ENCODE measurements at places on chromosomes 5 and 9.
A peak's percentile ranks its signal among the peaks of the same experiment; 100 is the strongest.

DNA sequence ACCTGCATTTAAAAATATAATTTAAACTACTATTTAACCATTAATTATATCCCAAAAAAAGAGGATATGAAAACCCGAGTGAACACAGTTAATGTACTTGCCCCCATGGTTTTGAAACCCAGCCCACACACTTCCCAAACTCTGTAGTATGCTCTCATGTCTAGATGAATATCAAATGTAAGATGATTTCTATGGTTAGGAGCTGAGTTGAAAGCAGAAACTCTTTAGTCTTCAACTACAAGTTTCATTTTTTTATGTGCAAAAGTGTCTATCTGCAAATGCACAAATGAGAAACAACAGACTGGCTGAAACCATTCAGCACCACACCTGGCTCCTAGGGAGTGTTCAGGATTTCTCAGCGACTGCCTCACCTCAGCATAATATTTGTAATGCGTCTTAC is 183.3 kb downstream of the SEMA5A start:
- no peak for DNase-seq

DNA sequence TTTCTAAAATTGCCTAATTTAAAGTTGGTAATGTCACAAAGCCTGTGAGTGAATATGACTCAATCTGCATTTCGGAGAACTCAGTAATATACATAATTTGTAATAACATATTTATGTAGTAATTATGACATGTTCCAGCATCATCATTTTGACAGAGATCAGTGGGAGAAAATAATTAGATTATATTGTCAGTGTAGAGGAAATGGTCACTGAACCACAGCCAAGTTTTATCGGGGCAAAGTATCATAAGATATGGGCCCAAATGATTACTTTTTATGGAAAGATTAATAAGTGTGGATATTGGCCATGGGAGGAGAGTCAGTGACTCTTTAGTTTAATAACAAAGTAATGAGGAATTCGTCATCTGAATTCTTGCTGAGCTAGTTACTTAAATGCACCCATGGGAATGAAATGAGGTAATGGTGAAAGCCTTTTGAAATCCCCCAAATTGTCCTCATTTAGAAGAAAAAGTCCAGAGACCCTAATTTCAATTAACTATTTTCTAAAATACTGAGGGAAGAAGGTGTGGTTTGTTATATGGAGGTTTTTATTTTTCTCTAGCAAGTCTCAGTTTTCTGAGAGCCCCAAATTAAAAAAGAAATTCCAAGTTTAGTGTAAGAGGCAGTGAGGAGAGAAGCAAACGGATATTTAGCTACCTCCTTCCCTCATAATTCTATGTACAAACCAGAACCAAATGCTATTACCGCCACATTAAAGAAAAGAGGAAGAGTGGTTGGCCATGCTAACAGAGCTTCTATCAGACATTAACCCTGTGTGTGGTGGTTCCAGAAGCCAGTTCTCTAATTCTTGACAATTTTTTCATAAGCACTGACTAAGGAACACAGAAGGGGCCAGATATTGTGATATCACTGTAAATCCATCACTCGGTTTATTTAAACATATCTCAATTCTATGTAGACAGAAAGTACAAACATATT is 37.7 kb upstream of the MRPS30 start:
- DNase-seq = no peak

GRCh38 chr9:3431890-3432289 is 93.9 kb downstream of the RFX3 start:
- DNase-seq = no peak

DNA sequence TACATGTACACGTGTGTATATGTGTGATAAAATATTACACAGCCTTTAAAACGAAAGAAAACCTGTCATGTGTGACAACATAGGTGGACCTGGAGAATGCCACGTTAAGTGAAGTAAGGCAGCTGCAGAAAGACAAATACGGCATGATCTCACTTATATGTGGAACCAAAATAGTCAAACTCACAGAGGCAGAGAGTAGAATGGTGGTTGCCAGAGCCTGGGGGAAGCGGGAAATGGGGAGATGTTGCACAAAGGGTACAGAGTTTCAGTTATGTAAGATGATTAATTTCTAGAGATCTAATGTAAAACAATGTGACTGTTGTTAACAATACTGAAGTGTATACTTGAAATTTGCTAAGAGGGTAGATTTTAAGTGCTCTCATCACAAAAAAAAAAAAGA is 34.8 kb downstream of the ADAMTS12 start:
- no peak for DNase-seq

DNA sequence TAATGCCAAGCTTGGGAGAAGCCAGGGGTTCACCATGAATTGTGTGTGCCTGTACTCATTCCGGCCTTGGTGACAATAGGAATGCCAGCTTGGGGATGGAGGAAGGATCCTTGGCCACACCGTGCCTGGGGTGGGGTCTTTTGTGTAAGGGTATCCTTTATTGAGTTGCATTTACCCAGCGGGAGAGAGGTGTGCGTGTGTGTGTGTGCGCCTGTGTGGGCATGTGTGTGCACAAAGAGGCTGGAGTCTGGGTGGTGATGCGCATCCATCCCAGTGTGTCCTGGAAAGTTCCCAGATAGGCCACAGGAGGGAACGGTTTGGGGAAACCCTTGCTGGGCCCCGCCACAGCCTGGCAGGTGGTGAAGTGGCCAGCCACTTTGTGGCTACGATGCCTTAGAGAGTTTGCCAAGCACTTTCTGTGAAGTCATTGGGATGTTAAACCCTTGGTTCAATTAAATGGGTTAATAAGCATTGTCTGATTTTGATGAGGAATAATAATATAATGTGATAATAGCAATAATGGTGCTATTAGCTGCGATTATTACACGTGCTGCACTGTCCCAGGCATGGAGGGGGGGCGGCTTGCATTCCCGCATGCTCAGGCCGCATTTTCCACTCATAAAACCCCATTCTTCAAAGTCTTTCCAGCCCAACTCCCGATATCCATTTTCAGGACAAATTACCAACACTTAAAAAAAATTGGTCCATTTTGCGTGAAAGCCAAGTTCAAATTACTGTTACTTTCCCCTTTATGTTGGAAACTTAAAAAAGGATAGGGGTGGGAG is 13.7 kb downstream of the PITX1 start:
- DNase-seq = no peak

GRCh38 chr5:151719228-151720000 is 32.7 kb upstream of the SPARC start:
- no peak for DNase-seq

DNA sequence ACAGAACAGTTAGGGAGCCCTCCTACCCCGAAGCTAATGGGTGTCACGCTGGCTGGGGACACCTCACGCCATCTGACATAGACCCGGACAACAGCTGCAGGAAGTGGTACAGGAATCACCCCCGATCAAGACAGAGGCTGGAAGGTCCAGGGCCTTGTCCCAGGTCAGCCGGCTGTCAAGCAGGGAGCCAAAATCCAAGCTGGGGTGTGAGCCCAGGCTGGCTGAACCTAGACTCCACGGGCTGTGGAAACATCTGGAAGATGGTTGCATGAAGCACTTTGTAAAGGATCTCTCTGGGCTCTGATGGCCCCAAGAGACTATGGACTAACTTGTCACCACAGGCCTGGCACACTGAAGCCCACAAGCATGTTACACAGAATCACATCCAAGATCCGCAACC is 68.9 kb upstream of the STXBP1 start:
- no peak for DNase-seq

DNA sequence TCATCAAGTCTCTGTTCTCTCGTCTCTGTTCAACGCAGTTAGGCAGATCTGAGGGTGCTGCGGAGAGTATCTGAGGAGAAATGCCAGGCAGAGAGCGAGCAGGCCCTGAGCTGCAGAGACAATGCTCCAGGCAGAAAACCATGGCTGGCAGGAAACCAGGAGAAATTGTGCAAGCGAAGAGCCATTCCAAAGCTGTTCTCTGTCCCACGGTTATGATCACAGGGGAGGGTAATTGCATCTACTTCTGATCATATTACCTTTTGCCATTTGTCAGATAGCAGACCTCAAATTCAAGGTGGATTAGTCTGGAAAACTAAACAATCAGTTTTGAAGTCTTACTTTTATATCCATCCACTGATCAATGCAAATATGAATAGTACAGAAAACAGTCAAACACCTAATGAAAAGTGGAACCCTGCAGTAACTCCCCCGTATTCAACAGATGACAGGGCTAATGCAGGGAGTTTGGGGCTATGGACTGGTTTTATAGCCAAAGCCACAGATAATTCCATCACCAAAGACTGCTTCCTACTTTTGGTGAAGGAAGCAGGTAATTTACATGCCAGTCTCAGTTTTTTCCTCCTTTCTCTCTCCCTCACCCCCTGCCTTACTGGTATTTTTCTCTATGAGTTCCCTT is 228.0 kb downstream of the DCP2 start:
- DNase-seq = no peak

GRCh38 chr9:70951749-70952727 is 169.4 kb downstream of the TRPM3 start:
- DNase-seq = no peak

DNA sequence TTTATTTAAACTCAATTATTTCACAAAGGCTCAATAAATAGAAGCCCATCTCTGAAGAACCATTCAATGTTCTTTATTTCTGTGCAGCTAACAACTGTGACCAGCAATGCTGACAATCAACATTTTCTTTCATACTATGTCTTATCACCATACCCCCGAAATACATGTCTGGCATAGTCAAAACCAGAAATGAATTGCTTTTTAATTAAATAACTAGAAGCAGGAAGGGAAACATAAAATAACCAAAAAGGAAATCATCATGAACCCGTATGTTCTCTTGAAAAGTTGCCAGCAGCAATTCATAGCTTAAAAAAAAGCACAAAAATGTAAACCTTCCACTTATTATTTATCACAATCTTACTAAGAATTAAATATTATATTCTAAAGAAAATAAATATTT is 212.4 kb downstream of the TMEM232 start:
- no peak for DNase-seq

- DNase-seq = peak; percentile 64
These were observed 587.7 kb upstream of the GRAMD2B start for GRCh38 chr5:125835293-125836172.

- DNase-seq = no peak
These were observed 10.9 kb downstream of the SLC36A1 start for GRCh38 chr5:151458314-151458713.

DNA sequence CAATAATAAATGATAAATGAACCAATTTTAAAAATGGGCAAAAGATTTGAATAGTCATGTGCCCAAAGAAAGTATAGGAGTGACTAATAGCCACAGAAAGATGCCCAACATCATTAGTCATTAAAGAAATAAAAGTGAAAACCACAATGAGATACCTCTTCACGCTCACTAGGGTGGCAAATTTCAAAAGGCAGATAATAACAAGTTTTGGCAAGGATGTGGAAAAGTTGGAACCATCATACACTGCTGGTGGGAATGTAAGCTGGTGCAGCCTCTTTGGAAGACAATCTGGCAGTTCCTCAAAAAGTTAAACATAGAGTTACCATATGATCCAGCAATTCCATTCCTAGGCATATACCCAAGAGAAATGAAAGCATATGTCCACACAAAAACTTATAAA is 1819.8 kb downstream of the MAT2B start:
- DNase-seq = no peak

DNA sequence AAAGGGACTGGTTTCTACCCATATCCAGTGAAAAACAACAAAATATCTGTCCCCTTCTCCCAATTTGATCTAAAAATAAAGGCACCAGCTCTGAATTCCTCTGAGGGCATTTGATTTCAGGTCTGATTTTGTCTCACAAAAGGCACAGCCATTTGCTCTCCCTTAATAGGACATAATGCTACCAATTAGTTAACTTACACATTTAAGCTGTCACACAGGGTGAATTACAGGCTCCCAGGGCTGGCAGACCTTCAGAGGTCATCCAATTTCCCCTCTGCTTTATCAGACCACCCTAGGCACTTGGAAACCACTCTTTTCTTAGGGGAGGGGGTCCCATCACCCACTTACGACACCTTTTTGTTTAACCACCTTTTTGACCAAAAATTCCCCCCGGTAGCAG is 319.9 kb downstream of the SPOCK1 start:
- no peak for DNase-seq

DNA sequence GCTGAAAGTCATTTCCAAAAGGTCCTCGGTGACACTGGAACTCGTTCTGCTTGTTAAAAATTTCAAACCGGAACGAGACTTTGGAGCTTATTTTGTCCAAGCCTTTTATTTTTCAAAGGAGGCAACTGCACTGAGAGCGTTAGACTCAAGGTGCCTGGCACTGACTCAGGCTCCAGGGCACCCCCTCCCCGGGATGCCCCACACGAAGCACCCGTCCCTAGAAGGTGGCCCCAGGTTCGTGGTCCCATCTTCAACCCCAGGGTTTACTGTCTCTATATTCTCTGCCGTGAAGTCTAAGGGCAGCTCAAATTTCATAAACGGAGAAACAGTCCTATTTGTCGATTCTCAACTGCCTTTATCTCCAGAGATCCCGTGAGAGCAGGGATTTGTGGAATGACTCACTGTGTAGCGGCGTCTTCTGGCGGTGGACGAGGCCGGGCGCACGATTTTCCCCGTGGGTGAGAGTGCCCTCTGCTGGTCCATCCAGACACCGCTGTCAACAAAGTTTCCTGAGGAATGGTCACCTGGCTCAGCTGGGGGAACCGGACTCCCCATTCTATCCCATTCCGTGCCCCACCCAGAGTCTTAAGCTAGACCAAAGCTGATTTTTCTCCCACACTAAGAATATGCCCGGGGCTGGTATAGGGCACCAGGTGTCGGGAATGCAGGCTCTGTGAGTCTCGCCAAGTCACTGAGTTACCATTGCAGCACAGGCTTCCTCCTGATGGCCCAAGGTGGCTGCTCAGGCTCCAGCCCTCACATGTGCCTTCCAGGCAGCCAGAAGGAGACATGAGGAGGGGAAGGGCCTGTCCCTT is 27.1 kb upstream of the SLC6A19 start:
- DNase-seq = peak; percentile 43

- no peak for DNase-seq
These were observed 41.5 kb downstream of the VCAN start for GRCh38 chr5:83513081-83513480.

DNA sequence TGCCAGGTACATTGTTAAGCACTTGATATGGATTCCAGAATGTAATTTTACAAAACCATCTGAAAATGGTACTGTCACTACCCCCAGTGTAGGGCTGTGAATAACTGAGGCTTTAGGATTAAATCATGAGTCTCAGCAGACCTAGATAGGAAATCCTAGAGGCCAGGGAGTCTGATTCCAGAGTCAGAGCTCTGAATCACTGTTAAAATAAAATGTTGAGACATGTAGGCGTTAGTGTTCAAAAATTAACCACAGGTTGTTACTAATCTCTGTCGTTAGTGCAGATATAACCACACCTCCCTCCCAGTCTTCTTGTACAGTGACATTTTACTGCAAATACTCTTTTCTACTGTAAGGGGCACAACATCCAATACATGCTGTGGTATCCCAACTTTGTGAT is 1828.8 kb downstream of the MAT2B start:
- no peak for DNase-seq

DNA sequence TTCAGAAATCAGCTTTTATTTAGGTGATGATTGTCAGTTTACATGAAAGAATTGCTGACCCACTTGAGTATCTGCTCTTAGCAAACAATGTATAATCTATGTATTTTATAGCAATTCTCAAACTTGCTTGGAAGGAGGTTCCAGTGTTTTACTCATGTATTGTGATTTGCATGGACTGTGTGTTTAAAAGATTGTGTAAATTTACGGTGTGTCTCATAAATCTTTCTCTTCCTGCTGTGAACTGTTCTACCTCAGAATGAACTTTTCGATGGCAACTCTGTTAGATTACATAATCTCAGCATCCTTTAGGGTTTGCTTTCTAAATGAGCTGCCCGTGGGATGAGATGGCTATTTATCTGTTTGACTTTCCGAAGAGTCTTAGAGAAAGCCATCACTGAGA is 122.5 kb downstream of the MEF2C start:
- DNase-seq = no peak

- DNase-seq = no peak
These were observed 120.4 kb upstream of the CPEB4 start for GRCh38 chr5:173767574-173768266.

- no peak for DNase-seq
These were observed 13.3 kb upstream of the UBE2QL1 start for GRCh38 chr5:6435356-6435755.
